ENCODE measurements at places on chromosomes 5 and 9. TPM values are rescaled to one million over a fixed set of nuclear protein-coding genes. Genes with fewer than 3 reads are reported as not detected.

GRCh38 chr5:52024359-52024758, 641.1 kb downstream of the ISL1 start:
- DNase-seq, result no peak

DNA sequence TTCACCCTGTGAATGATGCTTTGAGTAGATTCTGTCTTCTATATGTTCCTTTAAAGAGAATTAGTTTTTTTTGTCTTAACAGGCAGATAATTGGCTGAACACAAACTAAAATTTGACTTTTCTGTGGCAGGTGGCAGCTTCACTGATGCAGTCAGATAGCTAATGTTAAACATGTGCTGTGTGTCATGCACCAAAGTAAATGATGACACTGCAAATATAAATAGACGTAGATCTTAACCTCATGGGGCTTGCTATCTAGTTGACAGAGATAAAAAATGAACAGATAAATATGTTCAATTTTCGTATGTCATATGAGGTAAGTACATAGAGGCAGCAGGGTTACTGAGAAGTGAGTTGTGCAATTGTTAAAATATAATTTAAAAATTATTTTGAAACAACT, 82.7 kb downstream of the PARP8 start:
- no peak for DNase-seq

- DNase-seq, result no peak
Measured at GRCh38 chr5:67809589-67809988, 406.0 kb upstream of the PIK3R1 start.

GRCh38 chr5:2205185-2205585, 322.5 kb upstream of the IRX4 start:
- no peak for DNase-seq

GRCh38 chr5:38724301-38725030, 121.3 kb upstream of the OSMR start:
- no peak for DNase-seq

GRCh38 chr5:179267671-179268083, 77.6 kb downstream of the ADAMTS2 start:
- no peak for DNase-seq

DNA sequence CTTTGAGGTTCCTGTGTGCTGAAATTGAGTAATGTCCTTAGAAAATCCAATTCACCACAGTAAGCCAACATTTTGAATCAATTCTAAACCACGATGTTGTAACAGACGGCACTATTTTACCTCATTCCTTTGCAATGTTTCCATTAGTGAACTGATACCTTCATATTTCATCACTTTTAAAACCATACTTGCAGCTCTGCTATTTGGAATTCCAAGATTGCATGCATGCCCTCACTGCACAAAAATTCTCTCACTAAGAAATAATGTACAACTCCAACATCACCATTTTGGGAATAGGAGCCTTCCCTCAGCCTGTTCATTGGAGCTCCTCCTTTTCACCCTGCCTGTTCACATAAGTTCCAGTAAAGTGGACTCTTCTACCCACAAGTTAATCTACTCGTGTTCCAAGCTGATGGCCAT, 74.8 kb upstream of the TGFBR1 start:
- DNase-seq, result peak; percentile 37

DNA sequence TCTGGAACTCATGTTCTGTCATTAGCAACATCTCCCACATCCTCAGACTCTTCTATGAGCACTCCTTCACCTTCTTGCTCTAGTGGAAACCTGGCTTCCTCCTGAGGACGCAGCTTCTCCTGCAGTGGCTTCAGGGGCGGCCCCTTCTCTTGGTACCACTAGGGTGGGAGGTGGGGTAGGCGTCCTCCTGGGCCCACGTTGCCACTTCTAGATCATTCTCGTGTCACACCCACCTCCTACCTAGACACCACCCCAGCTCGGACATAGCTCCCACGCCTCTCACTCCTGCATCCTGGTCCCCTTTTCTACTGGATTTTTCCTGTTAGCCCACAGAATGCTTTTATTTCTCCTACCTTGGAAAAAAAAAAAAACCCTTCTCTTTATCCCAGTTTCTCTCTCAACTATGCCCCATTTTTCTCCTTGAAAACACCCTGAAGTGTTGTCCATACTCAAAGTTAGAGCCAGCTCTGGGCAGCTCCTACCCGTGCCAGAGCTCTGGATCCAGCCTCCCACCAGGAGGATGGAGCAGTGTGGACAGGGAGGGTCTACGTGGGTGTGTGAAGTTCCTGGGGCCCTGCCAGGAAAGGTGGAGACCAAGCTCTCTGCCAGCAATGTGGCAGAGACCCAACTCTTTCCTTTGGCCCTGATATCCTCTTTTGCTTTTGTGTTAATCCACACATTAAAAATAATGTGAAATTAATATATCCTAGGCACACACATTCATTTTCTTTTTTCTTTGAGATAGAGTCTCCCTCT, 179.2 kb downstream of the HSPA4 start:
- DNase-seq, result no peak

DNA sequence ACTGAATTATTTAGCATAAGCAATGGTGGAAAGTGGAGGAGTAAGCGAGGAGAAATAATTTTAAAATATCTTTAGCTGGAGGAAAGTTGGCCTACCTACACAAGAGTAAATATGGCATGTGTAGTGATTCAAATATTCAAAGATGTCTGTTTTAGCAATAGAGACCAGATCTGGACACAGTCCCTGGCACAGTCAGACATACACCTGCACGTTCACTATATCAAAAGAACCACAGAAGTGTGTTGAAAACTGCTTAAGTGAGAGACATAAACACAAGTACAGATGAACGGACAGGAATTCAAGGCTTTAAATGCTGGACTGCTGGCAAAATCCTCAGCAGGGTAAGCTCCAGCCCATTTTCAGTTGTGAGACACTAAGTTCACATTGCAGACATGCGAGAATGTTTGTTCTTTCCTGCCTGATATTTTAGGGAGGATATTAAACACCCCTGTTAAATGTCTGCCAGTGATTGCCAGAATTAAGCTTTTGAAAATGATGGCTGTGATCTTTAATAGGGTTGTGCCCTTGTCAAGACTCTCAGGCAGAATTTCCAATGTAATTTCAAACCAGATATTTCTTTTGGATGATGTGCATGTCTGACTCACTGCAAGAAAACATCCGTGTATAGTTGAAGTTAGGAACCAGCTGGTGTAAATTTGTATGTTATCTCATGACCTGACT, 810.6 kb downstream of the TLE4 start:
- DNase-seq, result no peak

DNA sequence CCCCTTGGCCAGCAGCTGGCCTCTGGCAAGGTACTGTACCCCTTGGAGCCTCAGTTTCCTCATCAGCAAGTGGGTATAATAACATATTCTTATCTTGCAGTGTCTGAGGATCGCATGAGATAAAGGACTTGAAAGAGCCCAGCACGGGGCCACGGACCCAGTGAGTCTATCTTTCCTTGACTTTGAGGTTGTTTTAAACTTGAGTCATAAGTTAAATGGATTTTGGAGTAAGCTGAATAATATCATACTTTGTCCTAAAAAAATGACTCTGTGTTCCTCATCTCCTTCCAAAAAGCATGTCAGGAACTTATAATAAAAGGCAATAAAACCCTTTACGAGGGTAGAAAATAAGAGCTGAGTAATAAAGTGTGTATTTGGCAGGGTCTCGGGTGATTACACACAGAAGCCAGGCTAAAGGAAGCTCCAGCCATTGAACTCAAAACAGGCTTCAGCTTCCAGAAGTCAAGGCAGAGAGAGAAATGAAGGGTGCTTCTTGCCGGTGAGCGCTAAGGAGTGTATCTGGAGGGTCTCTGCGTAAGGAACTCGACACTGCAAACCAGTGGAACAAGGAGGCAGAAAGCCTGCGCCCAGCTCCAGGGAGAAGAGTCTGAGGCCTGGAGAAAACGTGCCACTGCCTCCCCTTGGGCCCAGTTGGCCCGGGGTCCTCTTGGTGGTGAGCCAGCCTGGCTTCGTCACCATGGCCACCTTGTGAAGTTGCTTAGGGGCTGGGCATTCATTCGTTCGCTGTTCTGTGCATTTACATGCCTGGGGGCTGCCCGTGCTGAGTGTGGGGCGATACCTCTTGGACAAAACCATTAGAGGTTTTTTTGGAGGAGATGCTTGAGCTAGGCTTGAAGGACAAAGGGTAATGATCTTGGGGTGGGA, 72.4 kb upstream of the PHYKPL start:
- DNase-seq, result peak; percentile 6

DNA sequence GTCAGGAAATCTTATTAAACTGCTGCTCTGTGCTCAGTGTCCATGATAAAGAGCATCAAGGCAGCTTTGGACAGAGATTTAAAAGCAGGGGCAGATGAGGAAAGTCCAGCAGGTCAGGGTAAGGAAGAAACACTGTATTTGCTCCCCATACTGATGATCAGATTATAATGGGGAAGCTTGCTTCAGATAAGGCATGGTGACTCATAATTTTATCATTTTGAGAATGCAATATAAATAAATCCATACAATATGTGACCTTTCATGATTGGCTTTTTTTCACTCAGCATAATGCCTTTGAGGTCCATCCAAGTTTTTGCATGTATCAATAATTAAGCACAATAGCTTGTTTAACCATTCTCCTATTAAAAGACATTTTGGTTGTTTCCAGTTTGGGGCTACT, 48.1 kb upstream of the LHFPL2 start:
- no peak for DNase-seq

GRCh38 chr9:115374724-115375268, 256.8 kb upstream of the TNC start:
- no peak for DNase-seq

Gene LSM11
- total RNA-seq, result 2.3 TPM

Gene IRGM
- not detected for total RNA-seq

Gene TRIM41
- 5.9 TPM for total RNA-seq

Gene CEP72
- total RNA-seq, result 3.1 TPM

Gene SAXO1
- not detected for total RNA-seq

Data from RPMI7951 (cell line).